ENCODE measurements at places on chromosomes 12 and 14.

DNA sequence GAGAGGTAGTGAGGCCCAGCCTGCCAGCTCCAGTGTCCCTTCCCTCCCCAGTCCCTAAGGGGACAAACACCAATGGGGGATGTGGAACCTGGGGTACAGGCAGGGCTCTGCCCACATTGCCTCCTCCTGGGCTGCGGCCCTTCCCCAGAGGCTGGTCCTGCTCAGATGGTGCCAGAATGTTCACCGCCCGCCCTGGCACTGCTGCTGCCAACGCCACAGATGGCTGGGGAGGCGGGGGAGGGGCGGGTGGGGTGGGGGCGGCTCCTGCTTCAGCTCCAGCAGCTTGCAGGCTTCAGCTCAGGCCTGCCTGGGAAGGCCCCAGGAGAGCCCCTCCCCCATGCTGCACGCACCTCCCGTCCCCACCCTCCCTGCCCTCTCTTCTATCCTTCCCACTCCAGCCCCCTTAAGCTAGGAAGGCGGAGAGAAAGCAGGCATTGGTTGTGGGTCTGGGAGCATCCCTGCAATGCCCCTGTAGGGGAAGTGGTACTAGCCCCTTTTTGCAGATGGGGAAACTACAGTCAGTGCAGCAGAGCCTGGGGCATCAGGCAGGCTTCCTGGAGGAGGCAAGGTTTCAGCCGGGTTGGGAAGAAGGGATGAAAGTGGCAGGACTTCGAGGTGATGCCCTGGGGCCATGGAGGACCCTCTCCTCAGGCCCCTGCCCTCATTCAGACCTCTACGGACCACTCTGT is 2.0 kb upstream of the BEGAIN start:
- DNase-seq = no peak

DNA sequence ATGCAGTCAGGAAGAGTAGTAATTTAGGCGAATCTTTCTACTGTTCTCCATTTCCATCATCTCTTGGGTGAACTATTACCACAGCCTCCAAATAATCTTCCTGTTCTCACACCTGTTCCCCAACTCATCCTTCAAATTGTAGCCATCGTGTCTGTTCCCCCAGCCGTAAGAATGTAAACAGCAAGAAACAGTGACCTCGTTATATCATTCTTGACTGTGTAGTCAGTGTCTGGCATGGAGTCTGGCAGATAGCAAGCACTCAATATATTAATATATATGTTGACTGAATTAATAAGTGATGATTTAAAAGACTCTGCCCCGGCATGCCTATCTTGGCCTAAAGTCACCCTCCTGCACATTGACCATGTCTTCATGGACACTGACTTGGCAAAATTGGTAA is 20.3 kb downstream of the PDE6H start:
- no peak for DNase-seq

DNA sequence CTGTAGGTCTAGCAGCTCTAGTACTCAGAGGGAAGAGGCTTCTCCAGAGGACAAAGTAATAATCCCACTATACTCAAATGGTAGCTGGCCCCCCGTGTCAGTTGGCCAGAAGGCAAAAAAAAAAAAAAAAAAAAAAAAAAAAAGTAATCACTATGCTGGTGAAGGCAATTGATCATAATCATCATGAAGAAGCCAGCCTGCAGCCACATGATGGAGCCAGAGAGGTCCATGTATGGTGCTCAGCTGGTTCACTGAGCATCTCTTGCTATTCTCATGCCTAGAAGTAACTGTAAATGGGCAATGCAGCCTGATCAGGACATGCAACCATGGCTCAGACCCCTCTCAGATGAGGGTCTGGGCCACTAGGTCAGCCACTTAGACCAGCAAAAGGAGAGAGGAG is 378.8 kb downstream of the MED13L start:
- DNase-seq = no peak

DNA sequence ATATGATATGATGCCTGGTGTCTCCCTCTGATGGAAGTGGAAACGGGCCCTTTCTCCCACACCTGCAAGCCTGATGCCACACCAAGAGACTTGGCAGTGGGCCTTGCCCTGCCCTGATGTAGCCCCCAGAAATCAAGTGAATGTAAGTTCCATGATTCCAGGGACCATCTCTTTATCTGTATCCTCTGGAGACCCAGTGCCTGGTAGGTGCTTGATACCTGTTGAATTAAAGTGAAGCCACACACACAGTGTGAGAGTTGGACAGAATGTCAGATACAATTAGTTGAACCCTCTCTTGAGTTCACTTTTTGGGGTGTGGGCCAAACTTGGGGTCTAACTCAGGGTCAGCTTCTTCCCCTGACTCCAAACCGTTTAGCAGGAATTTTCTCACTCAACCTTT is 4.8 kb upstream of the RAB35 start:
- DNase-seq = no peak

GRCh38 chr14:36767603-36768281 is 106.1 kb downstream of the PAX9 start:
- no peak for DNase-seq

- no peak for DNase-seq
Measured at GRCh38 chr14:98370352-98370751, 901.6 kb downstream of the BCL11B start.

DNA sequence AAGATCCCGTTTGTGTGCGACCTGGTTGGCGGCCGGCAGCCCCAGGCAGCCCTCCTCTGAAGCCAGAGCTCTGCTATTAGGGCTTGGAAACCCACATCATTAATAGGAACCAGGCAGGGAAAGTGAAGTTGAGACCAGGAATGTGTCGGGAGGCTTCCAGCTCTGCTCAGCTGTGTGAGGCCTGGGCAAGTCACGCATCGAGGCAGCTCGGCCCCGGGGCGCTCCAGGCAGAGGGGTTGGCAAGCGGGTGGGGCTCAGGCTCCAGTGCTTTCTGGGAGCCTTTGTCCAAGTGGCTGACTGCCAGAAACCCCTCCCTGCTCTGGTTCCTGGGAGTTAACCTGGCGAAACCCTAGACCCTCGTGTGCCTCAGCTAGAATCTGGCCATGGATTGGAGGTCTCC is 1151.7 kb downstream of the VRK1 start:
- no peak for DNase-seq

DNA sequence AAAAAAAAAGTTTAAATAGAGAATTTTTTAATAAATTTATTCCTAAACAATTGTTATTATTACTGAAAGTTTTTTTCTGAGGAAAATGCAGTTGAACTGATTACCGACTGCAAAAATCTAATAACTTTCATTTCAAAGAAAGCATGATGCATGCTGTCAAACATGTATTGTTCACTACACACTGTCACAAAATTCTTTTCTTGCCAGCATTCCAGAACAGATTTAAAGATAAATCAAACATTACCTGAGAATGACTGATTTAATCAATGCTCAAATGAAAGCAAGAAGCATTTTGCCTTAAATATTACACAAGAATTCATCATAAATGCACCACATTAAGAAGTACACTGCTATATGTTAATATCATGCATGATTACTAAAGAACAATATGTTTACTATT is 588.3 kb downstream of the SLC16A7 start:
- no peak for DNase-seq

- DNase-seq = peak; percentile 40
Measured at GRCh38 chr12:62252576-62252975, 7.6 kb upstream of the USP15 start.

GRCh38 chr14:85296456-85297210 is 233.3 kb upstream of the FLRT2 start:
- DNase-seq = peak; percentile 54

- DNase-seq = no peak
Measured at GRCh38 chr12:47407463-47408129, 298.2 kb downstream of the RPAP3 start.

DNA sequence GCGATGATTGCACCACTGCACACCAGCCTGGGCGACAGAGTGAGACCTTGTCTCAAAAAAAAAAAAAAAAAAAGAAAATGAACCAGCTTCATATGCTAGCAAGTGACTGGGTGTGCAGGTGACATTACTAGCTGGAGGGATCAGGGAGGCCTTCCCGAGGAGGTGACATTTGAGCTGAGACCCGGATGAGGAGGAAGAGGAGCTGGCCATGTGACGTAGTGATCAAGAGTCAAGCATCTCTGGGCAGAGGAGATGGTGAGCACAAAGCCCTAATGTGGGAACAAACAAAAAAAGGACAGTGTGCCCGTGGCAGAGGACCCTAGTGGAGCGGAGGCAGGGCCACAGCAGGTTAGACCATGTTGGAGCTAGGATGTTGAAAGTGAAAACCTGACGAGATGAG is 3.5 kb upstream of the PTPN6 start:
- DNase-seq = no peak

GRCh38 chr14:91138511-91139359 is 24.9 kb downstream of the DGLUCY start:
- DNase-seq = peak; percentile 67

GRCh38 chr14:21476523-21476924 is 235 bp downstream of the RAB2B start:
- no peak for DNase-seq

- DNase-seq = no peak
Measured at GRCh38 chr14:28596391-28596790, 170.2 kb upstream of the FOXG1 start.

GRCh38 chr12:12586879-12587675 is 24.4 kb upstream of the DUSP16 start:
- no peak for DNase-seq
